ENCODE measurements at places on chromosomes 4 and X. TPM values are rescaled to one million over a fixed set of nuclear protein-coding genes. Genes with fewer than 3 reads are reported as not detected.

Gene PABPC5
- total RNA-seq = not detected

Gene XG
- total RNA-seq = not detected

Gene JADE1
- total RNA-seq = 29.6 TPM

Gene TSPAN7
- total RNA-seq = 0.23 TPM

Gene GAGE12H
- total RNA-seq = not detected

Gene NIPAL1
- total RNA-seq = 0.78 TPM
